ENCODE measurements at places on chromosomes 5 and 9.

DNA sequence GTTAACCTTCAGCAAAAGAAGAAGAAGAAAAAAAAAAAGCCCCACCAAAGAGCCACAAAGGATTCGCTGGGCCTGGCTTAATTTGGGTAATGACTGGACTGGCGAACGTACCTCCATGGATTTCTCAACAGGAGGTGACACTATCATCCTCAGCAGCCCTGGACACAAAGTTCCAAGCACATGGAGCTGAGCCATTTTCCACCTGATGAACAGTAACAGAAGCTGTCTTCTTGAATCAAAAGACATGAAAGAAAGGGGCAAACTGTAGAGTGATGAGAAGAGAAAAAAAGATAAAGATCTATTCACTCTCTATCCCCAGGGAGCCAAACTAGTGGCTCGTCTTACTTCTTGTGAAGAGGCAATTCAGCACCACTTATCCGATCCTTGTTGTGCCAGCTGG is 150.2 kb upstream of the TRPM3 start:
- no peak for DNase-seq

DNA sequence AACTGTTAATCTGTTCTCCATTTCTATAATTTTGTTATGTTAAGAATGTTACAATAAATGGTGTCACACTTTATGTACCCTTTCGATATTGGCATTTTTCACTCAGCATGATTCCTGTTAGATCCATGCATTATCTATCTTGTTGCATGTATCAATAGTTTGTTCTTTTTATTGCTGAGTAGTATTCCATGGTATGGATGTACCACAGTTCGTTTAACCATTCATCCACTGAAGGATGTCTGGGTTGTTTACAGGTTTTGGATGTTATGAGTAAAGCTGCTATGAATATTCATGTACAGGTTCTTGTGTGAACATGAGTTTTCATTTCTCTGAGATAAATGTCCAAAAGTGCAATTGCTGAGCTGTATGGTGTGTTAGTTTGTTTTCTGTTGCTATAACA is 26.3 kb upstream of the CCDC112 start:
- no peak for DNase-seq

DNA sequence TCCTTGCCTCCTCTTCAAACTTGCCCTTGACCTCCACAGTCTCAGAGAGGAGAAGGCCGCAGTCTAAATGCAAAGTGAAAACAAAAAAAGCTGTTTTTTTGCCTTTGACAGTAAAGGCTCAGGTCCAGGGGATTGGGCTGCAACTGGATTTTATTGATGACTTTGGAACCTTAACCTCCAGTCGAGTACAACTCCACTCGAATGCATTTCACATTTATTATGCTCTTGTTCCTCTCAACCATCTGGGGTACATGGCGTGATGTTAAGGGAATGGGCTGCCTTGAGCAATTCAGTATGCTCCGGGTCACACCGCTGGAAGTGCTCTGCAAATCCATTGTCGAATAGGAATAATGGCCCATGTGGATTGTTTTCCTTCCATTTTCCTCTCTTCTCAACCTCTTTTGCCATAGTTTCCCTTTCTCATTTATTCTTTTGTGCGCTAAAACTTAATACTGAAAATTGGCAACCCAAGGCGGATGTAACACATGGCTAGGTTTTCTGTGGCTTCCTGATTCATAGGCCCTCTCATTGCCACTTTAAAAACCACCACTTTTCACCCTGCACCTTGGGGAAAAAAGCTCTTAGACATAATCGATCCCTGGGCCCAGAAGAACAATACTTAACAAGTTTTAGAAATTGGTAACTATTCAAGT is 34.3 kb downstream of the ITK start:
- no peak for DNase-seq

- no peak for DNase-seq
Measured at GRCh38 chr9:98234245-98234825, 21.1 kb downstream of the TBC1D2 start.

- DNase-seq: no peak
Measured at GRCh38 chr5:170681013-170681433, 102.5 kb upstream of the GABRP start.

GRCh38 chr5:147396070-147396823 is 113.6 kb downstream of the DPYSL3 start:
- no peak for DNase-seq

- no peak for DNase-seq
Measured at GRCh38 chr5:132674671-132675506, 1.1 kb downstream of the IL4 start.

- no peak for DNase-seq
Measured at GRCh38 chr9:107307331-107307730, 24.3 kb downstream of the RAD23B start.

- DNase-seq: no peak
Measured at GRCh38 chr9:71743217-71743705, 25.1 kb downstream of the CEMIP2 start.

DNA sequence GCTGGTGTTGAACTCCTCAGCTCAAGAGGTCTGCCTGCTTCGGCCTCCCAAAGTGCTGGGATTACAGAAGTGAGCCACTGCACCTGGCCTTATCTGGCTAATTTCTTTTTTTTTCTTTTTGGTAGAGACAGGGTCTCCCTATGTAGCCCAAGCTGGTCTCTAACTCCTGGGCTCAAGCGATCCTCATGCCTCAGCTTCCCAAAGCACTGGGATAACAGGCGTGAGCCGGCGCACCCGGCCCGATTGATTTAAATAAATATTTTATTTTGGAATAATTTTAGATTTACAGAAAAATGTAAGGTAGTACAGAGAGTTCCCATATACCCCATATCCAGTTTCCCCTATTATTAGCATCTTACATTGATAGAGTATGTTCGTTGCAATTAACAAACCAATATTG is 155.0 kb upstream of the MVB12B start:
- DNase-seq: no peak

DNA sequence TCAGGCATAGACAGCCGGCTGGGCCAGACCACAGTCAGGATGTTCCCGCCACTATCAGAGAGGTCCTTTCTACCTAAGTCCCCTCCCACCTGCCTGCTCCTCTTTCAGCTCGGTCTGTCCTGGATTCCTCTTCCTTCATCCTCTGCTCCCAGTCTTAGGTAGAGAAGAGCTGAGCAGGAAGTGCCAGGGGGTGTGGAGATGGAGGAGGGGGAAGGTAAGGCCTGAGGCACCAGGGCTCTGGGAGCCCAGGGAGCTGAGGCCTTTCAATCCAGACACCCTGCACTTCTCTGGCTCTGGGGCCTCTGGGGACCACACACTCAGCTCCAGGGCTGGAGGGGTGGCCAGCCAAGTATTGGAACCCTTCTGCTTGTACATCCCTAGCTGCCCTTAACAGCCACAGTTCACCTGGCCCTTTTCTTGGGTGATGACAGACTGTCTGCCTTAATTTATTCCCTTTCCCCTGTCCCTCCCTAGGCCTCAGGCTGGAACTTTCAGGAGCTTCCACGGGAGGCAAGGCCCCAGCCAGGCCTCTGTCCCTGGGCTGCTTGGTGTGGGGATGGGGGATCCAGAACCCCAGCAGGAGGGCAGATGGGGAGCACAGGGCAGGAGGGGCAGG is 15.6 kb downstream of the IRF1 start:
- DNase-seq: no peak

GRCh38 chr5:36397901-36398536 is 96.3 kb upstream of the RANBP3L start:
- no peak for DNase-seq

DNA sequence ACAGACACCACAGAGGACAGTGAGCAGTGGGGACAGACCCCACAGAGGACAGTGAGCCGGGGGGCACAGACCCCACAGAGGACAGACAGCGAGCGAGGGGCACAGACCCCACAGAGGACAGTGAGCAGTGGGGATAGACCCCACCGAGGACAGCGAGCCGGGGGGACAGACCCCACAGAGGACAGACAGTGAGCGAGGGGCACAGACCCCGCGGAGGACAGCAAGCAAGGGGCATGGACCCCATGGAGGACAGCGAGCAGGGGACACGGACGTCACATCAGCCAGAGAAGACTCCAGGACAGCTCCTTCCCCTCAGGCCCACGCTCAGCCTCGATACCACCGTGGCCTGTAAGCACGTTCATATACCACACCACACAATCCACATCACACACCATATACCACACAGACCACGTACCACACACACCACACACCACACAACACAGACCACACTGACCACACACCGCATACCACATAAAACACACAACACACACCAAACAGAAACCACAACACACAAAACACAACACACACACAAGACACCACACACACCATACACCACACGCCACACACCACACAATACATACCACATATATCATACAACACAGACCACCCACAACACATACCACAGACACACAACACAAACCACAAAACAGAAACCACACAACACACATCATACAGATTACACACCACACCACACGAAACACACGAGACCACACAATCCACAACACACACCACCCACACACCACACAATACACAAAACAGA is 5.2 kb upstream of the ZDHHC11 start:
- no peak for DNase-seq

GRCh38 chr9:19946441-19947109 is 157.7 kb upstream of the SLC24A2 start:
- no peak for DNase-seq

DNA sequence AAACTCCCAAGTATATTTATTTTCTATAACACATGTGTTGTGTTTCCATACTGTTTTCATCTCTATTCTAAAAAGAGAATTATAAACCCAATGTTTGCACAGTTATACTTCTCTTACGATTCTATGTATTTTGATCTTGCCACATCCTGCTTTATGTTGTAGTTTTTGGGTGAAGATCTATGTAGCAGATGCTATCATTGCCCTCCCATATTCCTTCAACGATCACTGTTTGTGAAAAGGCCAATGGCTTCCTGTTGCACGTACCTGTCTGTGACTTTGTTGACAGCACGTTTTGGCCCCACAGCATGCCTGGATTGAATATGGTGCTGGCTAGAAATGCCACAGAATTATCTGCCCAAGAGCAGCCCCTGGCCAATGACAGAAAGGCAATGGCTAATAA is 254.5 kb upstream of the EFNA5 start:
- no peak for DNase-seq

DNA sequence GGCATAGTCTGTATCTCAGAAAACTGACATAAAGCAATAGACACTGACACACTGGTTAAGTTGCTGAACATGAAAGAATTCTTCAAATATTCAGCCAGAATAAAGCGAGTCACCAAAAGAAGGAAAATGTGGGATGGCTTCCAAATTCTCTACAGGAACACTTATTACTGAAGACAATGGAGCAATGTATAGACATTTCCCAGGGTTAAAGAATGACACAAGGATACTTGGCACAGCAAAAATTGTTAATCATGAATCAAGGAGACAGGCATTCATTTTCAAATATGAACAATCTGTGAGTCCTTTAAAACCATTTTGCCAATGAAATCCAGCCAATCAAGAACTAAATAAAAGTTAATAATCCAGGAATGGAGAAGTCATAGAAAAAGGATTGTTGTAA is 92.5 kb downstream of the MTX3 start:
- no peak for DNase-seq

- no peak for DNase-seq
Measured at GRCh38 chr5:113508756-113509155, 4.7 kb upstream of the YTHDC2 start.

DNA sequence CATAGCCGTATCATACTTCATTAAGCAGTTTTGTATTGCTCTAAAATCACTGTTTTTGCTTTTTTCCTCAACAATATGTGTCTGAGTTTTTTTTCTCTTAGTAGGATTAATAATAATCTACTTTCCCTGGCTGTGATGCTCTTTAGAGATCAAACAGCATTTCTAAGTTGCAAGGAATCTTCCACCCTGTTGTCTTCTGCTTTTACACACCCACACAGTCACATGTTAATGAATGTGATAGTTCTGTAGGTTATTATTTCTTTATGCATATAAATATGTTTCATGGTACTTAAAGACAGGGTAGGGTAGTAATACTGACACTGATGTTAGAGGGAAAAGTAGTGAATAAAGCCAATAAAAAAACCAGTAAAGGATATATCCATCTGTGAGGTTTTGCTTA is 29.3 kb downstream of the SLC44A1 start:
- DNase-seq: no peak

DNA sequence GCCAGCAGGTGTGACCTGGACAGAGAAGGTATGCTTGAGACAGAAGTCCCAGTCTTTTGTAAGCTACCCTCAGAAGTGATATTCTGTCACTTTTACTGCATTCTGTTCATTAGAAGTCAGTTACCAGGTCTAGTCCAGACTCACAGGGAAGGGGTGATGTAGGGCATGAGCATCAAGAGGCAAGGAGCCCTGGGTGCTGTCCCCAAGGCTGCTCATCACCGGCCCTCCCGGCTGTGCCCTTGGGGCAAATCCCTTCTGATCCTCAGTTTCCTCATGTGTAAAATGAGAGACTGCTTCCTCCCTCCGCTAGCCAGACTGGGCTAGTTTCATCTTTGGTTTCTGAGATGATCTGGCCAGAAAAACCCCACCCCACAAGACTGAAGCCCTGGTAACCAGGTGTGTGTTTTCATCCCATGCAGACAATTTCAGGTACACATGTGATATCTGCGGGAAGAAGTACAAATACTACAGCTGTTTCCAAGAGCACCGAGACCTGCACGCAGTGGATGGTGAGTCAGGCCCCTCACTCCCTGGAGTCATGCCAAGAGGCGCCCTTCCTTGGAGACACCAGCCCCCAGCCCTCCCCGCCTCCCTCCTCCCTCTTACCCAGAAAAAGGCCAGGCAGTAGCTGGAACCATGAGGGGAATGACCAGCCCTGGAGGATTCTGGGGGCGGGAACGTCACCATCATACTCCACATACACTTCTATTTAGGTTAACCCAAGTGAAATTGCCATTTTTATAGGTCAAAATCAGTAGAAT is 71.0 kb downstream of the AMBP start:
- DNase-seq: no peak

- DNase-seq: no peak
Measured at GRCh38 chr9:78663369-78663768, 366.4 kb downstream of the PSAT1 start.

DNA sequence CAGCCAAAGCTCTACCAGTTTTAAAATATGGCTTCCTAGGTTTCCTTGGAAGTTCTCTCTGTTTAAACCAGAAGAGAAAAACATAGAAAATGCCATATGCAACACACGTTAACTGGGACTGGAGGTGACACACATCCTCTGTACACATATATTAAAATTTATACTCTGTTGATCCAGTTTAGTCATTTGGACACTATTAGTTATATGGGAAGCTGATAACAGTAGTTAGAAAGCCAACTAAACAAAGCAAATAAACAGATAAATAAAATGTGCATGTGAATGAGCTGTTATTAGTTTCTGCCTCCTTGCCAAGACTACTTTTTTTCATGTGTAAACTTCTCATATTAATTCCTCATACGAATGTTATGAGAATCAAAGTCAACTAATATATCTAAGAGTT is 1249.2 kb upstream of the CDH6 start:
- DNase-seq: no peak

- DNase-seq: no peak
Measured at GRCh38 chr5:4862500-4862899, 277.6 kb upstream of the ADAMTS16 start.

DNA sequence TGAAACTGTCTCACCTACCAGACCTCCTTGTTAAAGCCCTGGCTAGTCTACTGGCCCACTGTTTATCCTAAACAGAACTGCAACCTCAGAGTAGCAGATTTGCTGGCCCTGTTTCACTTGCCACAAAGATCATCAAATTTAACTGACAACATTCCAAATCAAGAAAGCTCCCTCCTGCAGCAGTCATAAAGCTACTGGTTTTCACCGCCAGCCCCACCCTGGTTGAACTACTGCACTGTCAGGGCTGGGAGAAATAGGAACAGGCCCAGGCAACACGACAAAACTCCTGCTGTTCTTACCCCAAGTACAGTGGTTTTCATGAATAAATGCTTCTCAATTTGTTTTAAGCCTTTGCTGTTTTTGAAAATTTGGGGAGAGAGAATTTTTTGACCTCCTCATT is 63.0 kb downstream of the NR6A1 start:
- DNase-seq: no peak

Data from activated CD8-positive, alpha-beta memory T cell treated with anti-CD3 and anti-CD28 coated beads for 4 hours (primary cell).